ENCODE measurements at places on chromosomes 4 and X.
A peak's percentile ranks its signal among the peaks of the same experiment; 100 is the strongest.

GRCh38 chr4:152100379-152101201 lies 339.8 kb upstream of the GATB start:
- DNase-seq: peak; percentile 39

- no peak for DNase-seq
Observed at GRCh38 chrX:134624046-134624430, 34.2 kb downstream of the PLAC1 start.

DNA sequence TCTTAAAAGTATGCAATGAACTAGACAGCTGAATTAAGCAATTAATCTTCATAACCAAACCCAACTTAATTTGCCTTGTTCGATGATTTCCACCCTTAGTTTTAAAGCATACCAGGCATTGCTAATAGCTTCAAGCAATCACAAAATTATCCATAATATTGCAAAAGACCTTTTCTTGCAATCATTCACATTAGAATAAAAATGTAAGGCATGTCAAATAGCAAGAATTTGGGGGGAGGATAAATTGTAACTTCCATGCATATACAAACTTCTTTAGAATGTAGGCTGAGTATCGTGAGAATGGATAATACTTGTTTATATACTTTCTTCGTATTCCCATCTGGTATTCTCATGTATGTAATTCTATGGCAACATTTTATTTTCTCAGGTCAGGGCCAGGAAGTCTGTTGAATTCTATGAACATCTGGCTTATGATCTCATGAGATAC lies 28.7 kb upstream of the BMP2K start:
- DNase-seq: no peak

DNA sequence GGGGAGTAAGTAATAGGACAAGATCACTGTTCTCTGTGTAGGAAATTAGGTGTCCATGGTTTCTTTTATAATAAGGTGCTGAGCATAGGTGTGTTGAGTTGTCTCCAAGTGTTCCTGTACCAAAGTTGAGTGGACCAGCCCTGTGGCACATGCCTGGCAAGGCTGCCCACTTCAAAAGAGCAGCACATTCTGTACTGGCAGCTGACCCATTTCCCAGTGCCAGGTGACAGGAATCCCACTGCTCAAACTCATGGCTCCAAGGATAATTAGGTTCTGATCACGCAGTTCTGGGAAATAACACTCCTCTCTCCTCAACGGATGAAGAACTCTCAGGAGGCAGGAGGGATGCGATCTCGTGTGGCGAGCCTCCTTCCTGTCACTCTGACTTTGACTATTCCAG lies 12.8 kb upstream of the LGI2 start:
- no peak for DNase-seq

- no peak for DNase-seq
Observed at GRCh38 chrX:135512508-135513129, 7.8 kb upstream of the INTS6L start.

DNA sequence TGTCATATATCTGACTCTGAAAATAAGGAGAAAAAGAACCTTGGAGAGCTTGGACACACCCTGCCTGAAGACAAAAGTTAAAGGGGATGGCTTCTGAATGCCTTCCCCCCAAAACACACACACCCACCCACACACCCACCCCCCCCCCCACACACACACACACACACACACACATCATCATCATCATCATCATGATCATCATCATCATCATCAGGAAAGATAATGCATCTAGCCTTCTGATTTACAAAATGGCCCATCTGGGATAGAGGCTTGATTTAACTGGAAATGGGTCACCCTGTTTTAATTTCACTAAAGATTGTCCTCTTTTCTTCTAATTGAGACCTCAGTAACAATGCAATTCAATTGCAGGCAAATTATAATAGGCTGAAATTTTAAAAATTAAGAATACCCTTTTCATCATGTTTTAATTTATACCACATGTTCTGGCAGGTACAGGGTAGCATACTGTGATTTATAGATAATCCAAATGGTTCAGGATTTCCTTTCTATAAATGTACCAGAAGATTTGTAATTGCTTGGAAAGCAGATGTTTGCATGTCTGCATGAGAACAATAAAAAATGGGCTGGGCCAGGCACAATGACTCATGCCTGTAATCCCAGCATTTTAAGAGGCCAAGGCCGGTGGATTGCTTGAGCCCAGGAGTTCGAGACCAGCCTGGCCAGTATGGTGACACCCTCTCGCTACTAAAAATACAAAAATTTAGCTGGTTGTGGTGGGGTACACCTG lies 56.5 kb downstream of the TRIM2 start:
- no peak for DNase-seq

DNA sequence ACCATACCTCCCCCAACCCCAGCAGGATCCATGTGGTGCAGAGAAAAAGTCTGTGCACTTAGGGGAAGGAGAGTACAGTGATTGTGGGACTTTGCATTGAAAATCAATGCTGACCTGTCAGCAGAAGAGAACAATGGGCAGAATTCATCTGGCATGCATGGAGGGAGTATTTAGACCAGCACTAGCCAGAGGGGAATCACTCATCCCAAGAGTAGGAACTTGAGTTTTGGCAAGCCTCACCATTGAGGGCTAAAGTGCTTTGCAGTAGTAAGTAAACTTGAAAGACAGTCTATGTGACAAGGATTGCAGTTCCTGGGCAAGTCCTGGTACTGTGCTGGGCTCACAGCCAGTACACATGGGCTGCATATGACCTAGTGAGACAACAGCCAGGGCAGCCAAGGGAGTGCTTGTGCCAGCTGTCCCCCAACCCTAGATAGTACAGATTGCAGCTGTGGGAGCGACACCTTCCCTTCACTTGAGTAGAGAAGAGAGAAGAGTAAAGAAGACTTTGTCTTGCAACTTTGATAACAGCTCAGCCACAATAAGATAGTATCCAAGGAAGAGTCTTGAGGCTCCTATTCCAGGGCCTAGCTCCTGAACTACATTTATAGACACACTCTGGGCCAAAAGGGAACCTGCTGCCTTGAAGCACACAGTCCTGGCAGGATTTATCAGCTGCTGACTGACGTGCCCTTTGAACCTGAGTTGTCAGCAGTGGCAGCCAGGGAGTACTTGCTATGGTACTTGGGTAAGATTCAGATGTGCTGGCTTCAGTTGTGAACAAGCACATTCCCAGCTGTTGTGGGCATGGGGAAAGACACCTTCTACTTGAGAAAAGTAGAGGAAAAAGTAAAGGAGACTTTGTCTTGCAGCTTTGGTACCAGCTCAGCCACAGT lies 48.7 kb downstream of the HDX start:
- no peak for DNase-seq

- DNase-seq: no peak
Observed at GRCh38 chr4:112848911-112849310, 200.5 kb upstream of the ANK2 start.

DNA sequence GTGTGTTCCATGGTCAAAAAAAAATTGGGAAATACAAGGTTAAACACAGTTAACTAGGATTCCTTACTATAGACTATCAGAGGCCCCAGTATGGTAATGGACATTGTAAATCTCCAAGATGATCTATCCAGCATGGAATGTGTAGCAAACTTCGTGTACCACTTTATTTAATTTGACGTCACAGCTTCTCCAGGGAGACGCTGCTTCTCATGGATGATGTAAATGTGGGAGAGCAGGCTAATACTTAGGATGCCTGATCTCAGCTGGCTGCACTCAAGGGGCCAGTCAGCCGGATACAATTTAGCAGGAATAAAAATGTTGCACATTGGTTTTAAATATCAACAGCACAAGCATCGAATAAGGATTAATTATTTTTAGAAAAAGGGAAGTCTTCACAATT lies 111.7 kb upstream of the HPF1 start:
- no peak for DNase-seq

DNA sequence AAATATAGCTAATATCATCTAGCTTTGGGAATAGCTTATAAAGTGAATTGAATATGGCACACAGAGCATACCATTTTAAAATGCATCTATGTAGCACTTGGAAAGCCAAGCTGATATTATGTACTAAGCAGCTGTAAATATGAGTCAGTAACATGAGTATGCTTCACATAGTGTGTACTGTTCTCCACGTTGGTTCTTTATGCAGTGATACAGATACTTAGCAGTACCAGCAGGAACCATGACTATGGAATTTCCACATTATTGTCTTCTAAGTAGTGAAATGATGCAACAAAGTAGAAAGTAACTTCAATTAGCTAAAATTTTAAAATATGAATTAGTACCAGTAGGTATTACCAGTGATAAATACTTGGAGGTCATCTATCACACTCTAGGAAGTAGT lies 320.1 kb downstream of the BMPR1B start:
- no peak for DNase-seq

DNA sequence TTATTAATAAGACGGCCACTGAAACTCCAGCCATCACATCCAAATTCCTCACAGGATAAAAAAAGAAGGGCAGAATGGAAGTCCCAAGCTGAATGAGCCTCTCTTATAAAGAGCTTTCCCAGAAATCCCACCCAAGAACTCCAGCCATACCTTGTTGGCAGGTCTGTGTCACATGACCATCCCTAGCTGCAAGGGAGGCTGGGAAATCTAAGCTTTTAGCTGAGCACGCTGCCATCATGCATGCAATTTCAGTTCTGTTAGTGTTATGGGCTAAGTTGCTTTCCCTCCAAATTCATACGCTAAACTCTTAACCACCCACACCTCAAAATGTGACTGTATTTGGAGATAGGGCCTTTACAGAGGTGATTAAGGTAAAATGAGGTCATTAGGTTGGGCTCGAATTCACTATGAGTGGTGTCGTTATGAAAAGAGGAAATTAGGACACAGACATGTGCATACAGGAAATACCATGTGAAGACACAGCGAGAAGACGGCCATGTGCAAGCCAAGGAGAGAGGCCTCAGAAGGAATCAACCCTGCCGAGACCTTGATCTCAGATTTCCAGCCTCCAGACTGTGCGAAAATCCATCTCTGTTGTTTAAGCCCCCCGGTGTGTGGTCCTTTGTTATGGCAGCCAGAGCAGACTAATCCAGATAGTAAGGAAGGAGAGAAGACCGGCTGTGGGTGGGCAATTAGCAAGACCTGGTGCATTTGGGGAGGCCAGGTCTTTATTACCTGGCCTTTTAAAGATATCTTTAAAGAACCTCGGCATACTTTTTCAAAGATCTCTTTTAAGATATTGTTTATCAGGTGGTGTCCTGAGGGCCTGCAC lies 317.6 kb downstream of the BCOR start:
- no peak for DNase-seq

- no peak for DNase-seq
Observed at GRCh38 chr4:178778496-178778895, 1336.3 kb upstream of the AGA start.

DNA sequence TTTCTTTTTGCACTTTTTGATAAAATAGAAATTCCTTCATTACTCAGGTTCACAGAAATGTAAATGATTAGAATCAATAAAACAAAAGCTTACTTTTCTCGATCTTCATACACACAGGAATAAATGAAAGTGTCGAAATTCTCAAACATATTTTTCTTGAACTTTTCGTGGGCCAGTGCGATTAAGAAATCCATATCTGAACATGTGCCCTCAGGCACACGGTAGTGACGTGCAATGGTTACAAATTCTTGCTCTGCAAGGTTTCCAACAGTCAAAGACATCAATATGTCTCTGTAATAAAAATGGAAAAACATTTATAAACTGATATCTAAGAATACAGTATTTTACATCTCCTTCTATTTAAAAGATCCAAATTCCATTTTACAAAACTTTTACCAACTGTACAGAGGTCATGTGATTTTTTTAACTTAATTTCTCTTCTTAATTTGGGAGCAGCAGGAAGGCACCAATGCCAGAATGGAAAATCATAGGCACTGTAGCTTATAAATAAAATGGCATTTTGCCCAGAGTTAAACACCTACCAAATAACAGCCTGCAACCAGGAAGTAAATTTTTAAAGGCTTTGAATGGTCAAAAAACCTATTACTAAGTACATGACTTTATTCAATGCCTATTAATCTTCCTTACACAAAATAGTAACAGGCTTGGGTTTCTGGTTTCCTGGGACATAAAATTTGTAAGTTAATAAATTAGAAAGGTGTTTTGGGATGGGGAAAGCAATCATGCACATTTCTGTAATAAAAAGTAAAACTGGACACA lies 165.0 kb downstream of the EFHC2 start:
- DNase-seq: no peak

DNA sequence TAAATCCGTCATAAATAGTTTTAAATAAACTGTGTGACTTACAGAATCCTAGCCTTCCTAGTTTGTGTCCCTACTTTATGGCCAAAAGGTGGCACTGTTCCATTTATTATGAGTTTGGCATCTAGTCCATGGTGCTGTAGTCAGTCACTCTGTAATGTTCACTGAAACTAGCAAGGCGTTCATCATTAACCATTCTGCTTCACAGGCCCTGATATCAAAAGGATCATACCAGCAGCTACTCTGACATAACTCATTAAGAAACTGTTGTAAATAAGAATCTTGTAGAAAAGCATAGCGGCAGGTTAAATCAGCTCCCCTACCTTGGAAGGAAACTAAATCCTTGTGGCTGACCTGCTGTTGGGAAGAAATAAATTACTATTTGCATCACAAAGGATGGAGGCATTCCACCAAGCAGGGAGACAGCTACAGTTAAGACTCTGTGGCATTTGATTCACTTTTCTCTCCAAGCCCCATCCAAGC lies 919.6 kb upstream of the DIAPH2 start:
- no peak for DNase-seq

GRCh38 chr4:71732706-71733105 lies 51.2 kb downstream of the GC start:
- DNase-seq: no peak

GRCh38 chrX:37993837-37994619 lies 12.3 kb upstream of the SYTL5 start:
- no peak for DNase-seq

- DNase-seq: no peak
Observed at GRCh38 chr4:1323635-1324442, 23.2 kb upstream of the UVSSA start.

DNA sequence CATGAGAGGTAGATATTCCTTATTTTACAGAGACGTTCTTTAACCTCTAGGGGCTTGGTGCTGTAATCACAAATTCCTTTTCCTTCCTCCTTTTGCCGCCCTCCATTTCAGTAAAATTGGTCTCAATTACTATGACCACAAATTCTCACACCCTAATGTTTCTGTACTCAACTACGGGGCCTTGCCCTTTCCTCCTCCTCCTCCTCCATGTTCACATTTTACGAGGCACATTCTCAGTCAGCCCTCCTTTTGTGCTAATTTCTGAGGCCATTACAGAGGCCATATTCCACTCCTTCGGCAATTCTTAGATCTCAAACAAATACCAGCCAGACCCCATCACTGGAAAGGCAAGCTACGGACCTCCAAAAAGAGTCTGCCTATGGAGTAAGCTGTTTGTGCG lies 92.1 kb downstream of the SH3KBP1 start:
- no peak for DNase-seq

GRCh38 chr4:165364452-165365080 lies 14.2 kb upstream of the CPE start:
- no peak for DNase-seq

DNA sequence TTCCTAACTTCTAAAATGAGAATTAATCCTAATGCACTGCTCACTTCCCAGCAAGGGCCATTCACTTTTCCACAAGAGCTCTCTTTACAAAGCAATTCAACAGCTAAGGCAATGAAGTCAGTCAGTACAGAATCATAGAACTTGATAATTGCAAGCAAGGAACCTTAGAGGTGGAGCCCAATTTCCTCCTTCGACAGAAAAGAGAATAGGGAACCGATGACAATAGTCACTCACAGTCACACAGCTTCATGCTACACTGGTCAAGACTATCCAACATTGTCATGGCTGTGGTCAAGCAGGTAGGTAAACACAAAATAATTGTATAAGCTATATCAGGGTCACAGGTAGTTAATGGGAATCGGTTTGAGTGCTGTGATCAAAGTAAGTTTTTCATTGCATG lies 90.0 kb downstream of the ELOVL6 start:
- no peak for DNase-seq

GRCh38 chr4:187070158-187070557 lies 346.5 kb upstream of the FAT1 start:
- no peak for DNase-seq

GRCh38 chrX:119273420-119274192 lies 37.5 kb downstream of the PGRMC1 start:
- peak; percentile 6 for DNase-seq
